ENCODE measurements at places on chromosomes 5 and 9. TPM values are rescaled to one million over a fixed set of nuclear protein-coding genes. Genes with fewer than 3 reads are reported as not detected.

RELL2 gene
- 19.1 TPM for total RNA-seq

DNA sequence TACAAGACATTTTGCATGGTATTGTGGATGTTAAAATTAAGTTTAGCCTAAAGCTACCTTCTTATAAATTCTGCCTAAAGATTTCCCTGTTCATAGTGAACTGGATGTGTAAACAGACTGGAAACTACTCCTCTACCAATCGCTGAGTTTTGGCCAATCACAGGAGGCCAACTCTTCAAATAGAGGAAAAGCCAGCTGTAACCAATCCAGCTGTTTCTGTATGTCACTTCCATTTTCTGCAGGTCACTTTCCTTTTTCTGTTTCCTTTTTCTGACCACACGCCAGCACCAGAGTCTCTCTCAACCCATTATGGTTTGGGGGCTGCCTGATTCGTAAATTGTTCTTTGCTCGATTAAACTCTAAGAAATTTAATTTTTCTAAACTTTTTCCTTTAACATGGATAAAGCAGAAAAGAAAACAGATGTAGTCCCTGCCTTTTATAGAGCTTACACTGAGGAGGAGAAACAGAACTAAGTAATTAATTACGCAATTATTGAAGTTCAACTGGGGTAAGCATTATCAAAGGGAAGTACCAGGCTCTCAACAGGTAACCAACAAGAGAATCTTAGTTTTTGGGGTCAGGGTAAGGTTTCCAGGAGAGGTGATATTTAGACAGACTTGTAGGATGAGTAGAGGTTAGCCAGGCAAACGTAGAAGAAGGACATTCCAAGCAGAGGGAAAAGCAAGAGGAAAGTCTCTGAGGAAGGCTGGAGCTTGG lies 27.7 kb downstream of the RANBP3L start:
- H3K27ac ChIP-seq = no peak overlapping the region
- H3K4me3 ChIP-seq = no peak overlapping the region
- no peaks in the 10 kb centered on the region for H3K27me3 ChIP-seq
- DNase-seq = no peak
- H3K36me3 ChIP-seq = no peaks in the 10 kb centered on the region

GRCh38 chr5:28014779-28015178 lies 976.4 kb upstream of the CDH9 start:
- DNase-seq = no peak
- no peak overlapping the region for H3K4me3 ChIP-seq
- H3K27me3 ChIP-seq = no peaks in the 10 kb centered on the region
- H3K36me3 ChIP-seq = no peaks in the 10 kb centered on the region

DNA sequence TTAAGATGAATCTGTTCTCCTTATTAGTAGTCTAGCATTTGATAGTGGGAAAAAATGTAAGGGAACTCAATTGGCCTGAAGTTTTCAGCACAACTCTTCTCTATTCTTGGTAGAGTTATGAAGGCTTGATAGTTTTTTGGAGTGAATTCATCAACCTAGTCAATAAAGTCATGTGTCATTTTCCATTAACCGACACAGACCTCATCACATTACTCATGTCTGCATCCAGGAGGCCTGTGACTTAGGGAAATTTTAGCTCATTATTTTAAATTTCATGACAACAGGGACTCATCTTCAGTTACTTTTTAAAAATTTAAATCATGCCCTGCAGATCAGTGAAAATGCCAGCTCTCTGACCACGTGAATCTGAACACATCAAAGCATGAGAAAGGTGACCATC lies 63.3 kb downstream of the ADAMTS16 start:
- no peaks in the 10 kb centered on the region for H3K36me3 ChIP-seq
- H3K4me1 ChIP-seq = no peaks in the 10 kb centered on the region
- H3K4me3 ChIP-seq = no peak overlapping the region
- DNase-seq = no peak

DNA sequence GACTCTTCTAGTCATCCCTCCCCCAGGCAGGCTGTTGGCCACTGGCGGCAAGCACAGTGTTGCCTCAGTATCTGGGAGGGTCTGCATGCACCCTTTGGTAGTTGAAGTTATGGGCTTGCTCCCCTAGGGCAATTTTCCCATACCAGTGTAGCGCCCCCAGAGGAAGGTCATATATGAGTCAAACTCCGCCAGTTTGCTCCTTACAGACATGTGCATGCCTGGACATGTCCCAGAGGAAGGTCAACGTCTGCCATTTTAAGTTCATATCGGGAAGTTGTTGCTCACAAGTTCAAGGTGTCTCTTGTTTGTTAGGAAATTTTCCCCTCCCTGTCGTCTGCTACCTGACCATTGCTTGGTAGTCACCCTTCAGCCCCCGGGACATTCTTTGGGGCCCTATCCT lies 51.3 kb upstream of the MROH2B start:
- H3K4me3 ChIP-seq = no peak overlapping the region
- DNase-seq = no peak
- H3K27ac ChIP-seq = no peak overlapping the region
- H3K27me3 ChIP-seq = no peaks in the 10 kb centered on the region

LCN1 gene
- not detected for total RNA-seq

NUP155 gene
- total RNA-seq = 13.1 TPM

PCDHGA9 gene
- total RNA-seq = 1.2 TPM

BRD3OS gene
- total RNA-seq = 4.8 TPM

DNA sequence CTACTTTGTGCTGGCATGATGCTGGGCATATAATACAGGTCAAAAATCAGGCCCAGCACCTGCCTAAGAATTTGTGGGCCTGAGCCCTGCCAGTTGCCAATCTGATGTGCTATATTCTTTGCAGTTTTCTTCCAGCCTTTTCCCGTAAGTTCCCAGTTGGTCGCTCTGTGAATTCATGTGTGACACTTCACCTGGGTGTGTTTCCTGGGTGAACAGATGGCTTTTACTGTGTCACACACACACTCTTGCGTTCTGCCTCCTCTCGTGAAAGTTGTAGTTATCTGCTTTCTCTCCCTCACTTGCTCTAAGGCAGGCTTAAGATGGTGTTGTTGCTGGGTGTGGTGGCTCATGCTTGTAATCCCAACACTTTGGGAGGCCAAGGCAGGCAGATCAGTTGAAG lies 153.5 kb upstream of the DMRT1 start:
- no peaks in the 10 kb centered on the region for H3K27me3 ChIP-seq
- DNase-seq = no peak
- peaks cover 4% of the 10 kb centered on the region for H3K4me1 ChIP-seq
- H3K27ac ChIP-seq = peak overlapping the region; percentile 1
- no peaks in the 10 kb centered on the region for H3K36me3 ChIP-seq
- H3K4me3 ChIP-seq = no peak overlapping the region

TNPO1 gene
- total RNA-seq = 106 TPM

GRCh38 chr5:66969963-66970362 lies 226.6 kb downstream of the CD180 start:
- no peak for DNase-seq
- H3K4me1 ChIP-seq = no peaks in the 10 kb centered on the region

DNA sequence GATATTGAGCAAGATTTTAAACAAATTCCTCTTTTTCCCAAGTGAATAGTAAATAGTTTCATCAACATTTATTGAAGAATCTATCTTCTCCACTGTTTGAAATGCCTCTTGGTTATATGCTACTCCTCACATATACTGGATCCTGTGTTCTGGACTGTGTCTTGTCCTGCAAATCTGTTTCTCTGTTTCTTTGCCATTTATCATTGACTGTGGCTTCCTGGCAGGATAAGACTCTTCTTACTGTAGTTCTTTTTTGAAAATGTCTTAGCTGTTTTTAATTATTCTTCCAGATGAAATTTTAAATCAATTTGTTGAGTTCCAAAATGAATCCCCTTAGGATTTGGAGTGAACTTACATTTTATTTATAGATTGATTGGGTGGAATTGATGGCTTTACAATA lies 27.8 kb downstream of the RALGPS1 start:
- DNase-seq = no peak
- no peaks in the 10 kb centered on the region for H3K36me3 ChIP-seq
- no peak overlapping the region for H3K27ac ChIP-seq
- H3K27me3 ChIP-seq = no peaks in the 10 kb centered on the region

PCDHA7 gene
- 1.1 TPM for total RNA-seq

GRCh38 chr9:108156270-108156998 lies 666.9 kb upstream of the KLF4 start:
- H3K27me3 ChIP-seq = no peaks in the 10 kb centered on the region
- H3K36me3 ChIP-seq = no peaks in the 10 kb centered on the region
- H3K4me1 ChIP-seq = no peaks in the 10 kb centered on the region
- no peak overlapping the region for H3K27ac ChIP-seq

GRCh38 chr5:143426437-143426991 lies 23.0 kb upstream of the NR3C1 start:
- no peaks in the 10 kb centered on the region for H3K4me1 ChIP-seq
- DNase-seq = no peak

DNA sequence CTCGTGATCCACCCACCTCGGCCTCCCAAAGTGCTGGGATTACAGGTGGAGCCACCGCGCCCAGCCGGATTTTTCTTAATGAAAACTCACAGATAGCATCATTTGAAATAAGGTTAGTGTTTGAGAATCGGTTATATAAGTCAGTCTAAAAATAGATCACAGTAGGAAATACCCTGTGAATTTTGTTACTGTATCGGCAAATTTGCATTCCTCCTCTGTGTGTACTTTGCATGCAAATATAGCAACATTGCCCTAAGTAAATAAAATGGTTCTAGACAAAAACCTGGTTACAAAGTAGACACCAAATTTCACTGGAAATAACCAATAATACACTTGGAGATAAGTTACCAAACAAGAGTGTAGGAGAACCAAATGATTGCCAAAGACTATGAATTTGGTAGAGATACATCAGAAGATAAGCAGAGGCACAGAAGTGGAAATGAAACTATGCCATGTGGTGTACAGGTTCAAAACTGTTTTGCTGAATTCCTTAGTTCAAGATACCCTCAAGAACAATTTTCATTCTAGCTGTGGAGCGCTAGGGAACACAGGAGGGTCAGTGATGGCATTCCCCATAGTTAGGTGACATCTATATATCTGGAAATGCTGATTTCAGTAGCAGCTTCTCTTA lies 58.1 kb downstream of the ICE1 start:
- H3K4me3 ChIP-seq = no peak overlapping the region
- no peaks in the 10 kb centered on the region for H3K4me1 ChIP-seq
- H3K27me3 ChIP-seq = no peaks in the 10 kb centered on the region
- no peak for DNase-seq

Data from transverse colon (tissue), 4 donors.